Occipital lobe (tissue), 3 donors: ENCODE measurements at places on chromosomes 11 and 22. TPM values are rescaled to one million over a fixed set of nuclear protein-coding genes. Genes with fewer than 3 reads are reported as not detected.

TMEM191C gene
- 4.4 TPM for total RNA-seq

GSTT2B gene
- 4.1 TPM for total RNA-seq

SYCE3 gene
- total RNA-seq, result not detected

OR5A2 gene
- not detected for total RNA-seq

PATE2 gene
- 1.6 TPM for total RNA-seq

MYOD1 gene
- not detected for total RNA-seq

C11orf65 gene
- 0.62 TPM for total RNA-seq

C22orf42 gene
- not detected for total RNA-seq

PPME1 gene
- total RNA-seq, result 41.6 TPM

ZC3H12C gene
- 32.0 TPM for total RNA-seq

PHOX2A gene
- total RNA-seq, result not detected

PIWIL4 gene
- total RNA-seq, result 5.8 TPM

B3GAT1 gene
- 34.6 TPM for total RNA-seq

FAM76B gene
- 73.0 TPM for total RNA-seq

POGLUT3 gene
- 9.4 TPM for total RNA-seq

ACRV1 gene
- 0.31 TPM for total RNA-seq

CABP7 gene
- total RNA-seq, result 1.1 TPM

TPH1 gene
- 0.47 TPM for total RNA-seq

SLC1A2 gene
- total RNA-seq, result 228 TPM

TNNI2 gene
- total RNA-seq, result 0.62 TPM

TMEM151A gene
- 6.4 TPM for total RNA-seq

GLB1L2 gene
- total RNA-seq, result 1.1 TPM

MS4A6A gene
- total RNA-seq, result 3.7 TPM

GPR83 gene
- 1.6 TPM for total RNA-seq

CNTF gene
- total RNA-seq, result 2.7 TPM
